ENCODE measurements at places on chromosomes 12 and 14.

- no peak for DNase-seq
Observed at GRCh38 chr14:38838049-38838978, 264.7 kb downstream of the SEC23A start.

GRCh38 chr14:90060965-90061684 lies 669 bp upstream of the KCNK13 start:
- peak; percentile 80 for DNase-seq

- peak; percentile 69 for DNase-seq
Observed at GRCh38 chr14:77640756-77641533, 24.5 kb upstream of the SPTLC2 start.

DNA sequence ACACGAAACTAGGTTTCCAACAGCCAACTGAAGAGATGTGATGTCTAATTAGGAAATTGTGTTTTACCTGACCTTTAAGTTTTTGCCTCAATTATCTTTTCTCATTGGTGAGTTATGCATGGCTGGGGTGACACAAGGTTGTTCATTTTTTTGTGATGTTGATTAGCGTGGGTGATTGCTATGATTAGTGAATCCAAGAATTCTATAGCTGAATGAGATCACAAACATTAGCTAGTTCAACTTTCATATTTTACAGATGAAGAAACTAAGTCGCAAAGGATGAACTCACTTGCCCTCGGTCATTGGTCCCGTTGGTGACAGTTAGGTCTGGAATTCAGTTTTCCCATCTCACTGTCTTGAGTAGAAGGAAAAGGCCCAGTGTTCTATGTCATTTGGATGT lies 32.6 kb upstream of the LMNTD1 start:
- DNase-seq, result no peak

DNA sequence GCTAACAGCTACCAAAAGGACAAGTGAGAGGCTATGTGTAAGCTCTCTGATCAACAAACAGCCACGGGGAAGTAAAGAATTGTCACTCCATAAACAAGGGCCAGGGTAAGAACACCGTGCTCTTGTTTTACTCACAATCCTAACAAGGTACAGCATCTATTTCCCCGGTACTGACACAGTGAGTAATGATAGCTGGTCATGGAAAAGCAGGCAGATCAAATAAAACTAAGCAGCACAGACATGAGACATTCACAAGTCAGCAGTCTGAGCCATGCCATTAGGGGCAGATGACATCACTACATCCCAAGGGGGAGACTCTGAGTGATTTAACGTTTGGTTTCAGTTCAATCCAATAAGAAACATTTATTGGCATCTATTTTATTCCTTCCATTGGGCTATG lies 54.4 kb downstream of the ARL6IP4 start:
- DNase-seq, result peak; percentile 19

DNA sequence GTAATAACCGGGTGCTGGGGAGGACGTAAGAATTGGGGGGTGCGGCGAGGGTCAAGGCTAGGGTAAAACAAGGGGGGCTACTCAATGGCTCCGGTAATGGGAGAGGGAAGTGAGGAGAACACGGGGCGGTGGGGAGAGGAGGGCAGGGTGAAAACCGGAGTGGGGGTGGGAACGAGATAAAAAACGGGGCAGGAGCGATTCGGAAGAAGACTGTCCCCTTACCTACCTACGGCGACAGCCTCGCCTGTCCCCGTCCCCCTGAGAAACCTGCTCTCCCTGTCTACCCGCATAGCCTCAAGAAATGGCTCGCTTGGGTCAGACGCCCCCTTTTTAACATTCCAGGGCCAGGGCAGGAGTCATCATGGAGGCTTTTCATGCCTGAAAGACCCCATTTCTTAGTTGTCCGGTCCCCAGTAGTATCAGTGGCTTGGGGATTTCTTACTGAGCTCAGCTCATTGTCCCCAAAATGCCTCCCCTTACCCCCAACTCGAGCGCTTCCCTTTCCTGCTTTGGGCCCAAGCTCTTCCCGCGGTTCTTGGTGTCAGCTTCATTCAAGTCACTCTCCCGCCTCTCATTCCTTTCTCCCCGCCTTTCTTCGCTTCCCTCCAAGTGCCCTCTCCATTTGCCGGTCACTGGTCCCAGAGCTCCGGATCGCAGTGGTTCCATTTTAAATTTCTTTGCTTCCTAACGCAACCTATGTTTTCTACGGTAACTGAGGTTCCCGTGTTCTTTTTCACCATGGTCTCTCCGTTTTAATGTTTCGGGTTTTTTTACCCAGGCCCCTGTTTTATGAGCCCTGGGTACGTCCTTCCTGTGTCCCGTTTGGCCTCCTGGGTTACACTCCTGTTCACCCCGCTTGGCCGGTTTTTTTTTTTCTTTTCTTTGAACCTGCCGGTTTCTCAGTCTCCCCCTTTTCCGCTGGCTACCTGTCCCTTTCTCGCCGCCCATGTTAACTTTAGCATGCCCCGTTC lies 1.2 kb upstream of the WSB2 start:
- DNase-seq, result peak; percentile 59

GRCh38 chr12:99223579-99223978 lies 424.0 kb upstream of the GARIN6 start:
- DNase-seq, result peak; percentile 29

GRCh38 chr14:90361865-90362557 lies 30.3 kb upstream of the NRDE2 start:
- no peak for DNase-seq

- peak; percentile 95 for DNase-seq
Observed at GRCh38 chr14:56195704-56196103, 77.5 kb downstream of the PELI2 start.

DNA sequence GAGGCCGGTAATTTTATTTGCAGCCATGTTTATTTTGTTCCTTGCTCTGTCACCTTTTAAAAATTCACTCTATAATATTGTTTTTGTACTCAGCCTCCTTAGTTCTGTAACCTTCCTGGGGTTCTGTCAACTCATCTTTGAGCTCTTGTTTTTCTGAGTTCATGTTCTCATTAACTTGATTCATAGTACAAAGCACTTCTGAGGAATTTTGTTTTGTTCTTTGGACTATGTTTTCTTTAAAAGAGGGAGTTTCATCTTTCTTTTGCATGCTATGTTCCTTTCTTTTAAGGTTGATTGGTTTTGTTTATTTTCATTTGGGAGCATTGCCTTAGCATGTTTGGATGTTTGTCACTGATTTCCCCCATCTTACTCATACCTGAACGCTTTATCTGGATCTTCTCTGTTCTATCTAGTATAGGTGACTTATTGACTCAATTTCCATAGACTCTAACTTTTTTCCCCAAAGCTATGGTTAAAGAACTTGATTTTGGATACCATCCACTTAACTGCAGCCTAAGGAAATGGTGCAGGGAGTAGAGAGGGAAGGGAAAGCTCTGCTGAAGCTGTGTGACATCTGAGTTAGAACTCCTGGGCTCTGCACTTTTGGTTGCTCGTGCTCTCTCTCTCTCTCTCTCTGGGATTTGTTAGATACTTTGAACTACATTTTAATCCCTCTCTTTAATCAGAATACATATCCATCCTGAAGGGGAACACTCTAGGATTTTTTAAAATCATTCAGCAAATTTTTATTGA lies 268.5 kb downstream of the PAWR start:
- no peak for DNase-seq

GRCh38 chr12:24854017-24854416 lies 94.9 kb downstream of the BCAT1 start:
- peak; percentile 10 for DNase-seq

DNA sequence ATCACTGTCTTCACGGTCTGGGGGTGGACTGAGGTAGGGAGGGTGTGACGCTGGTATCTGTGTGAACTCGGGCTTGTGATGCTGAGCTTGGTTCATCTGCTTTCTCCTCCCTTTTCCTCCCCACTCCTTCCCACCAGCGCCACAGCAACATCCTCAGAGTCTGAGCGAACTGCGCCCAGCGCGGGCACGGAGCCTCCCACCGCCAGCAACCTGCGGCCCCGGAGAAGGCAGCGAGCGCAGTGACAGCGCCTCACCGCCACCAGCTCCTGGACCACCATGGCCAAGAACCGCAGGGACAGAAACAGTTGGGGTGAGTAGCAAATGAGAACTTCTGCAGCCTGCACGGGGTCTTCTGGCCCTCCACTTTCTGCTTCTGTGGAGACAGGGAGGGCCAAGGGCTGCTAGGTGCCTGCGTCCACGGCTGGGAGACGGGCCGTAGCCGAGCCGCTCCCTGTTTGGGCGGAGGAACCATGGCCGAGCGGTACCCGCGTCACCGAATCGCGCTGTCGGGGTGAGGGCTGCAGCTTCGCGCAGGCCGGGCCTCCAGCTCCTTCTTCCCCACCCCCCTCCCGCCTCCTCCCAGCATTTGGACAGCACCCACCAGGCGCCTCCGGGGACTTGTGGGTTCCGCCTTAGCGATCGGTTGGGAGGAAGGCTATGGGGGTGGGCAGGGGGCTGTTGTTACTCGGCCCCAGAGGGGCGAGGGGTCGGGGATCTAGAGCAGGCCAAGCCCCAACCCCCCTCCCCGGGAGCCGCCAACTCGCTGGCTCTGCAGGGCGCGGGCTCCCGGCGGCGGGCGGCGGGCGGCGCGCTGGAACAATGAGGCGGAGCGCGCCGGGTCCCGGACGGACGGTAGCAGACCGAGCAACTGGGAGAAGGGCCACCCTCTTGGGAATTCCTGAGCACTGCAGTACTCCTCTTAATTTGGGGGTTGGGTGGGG lies at the start of gene ATL1:
TSS of gene ATL1 (plus strand) at position 156 of the 941 bp plus-strand sequence. CDS start at position 277, 121 bp downstream.
- DNase-seq, result peak; percentile 92

- peak; percentile 1 for DNase-seq
Observed at GRCh38 chr12:14946861-14947260, 8.5 kb upstream of the ERP27 start.

DNA sequence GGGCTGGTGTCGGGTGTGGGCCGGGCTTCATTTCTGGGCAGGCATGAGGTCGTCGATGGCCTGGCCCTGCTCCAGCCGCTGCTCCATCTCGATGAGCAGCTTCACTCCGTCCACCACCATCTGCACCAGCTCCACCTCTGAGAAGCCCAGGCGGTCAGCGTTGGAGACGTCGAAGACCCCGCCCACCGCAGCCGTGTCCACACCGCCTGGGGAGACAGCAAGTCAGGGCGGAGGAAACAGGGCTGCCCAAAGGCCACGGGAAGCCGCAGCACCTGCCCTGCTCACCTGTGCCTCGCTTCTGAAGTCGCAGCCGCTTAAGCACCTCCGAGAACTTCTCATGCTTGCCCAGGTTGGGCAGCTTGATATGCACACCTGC lies 2.8 kb downstream of the CKB start:
- no peak for DNase-seq

- peak; percentile 52 for DNase-seq
Observed at GRCh38 chr12:70719672-70720420, 82.6 kb upstream of the PTPRB start.

- peak; percentile 27 for DNase-seq
Observed at GRCh38 chr12:27277846-27278260, 33.8 kb downstream of the STK38L start.

- peak; percentile 33 for DNase-seq
Observed at GRCh38 chr14:86790408-86791364, 1202.3 kb downstream of the GALC start.

DNA sequence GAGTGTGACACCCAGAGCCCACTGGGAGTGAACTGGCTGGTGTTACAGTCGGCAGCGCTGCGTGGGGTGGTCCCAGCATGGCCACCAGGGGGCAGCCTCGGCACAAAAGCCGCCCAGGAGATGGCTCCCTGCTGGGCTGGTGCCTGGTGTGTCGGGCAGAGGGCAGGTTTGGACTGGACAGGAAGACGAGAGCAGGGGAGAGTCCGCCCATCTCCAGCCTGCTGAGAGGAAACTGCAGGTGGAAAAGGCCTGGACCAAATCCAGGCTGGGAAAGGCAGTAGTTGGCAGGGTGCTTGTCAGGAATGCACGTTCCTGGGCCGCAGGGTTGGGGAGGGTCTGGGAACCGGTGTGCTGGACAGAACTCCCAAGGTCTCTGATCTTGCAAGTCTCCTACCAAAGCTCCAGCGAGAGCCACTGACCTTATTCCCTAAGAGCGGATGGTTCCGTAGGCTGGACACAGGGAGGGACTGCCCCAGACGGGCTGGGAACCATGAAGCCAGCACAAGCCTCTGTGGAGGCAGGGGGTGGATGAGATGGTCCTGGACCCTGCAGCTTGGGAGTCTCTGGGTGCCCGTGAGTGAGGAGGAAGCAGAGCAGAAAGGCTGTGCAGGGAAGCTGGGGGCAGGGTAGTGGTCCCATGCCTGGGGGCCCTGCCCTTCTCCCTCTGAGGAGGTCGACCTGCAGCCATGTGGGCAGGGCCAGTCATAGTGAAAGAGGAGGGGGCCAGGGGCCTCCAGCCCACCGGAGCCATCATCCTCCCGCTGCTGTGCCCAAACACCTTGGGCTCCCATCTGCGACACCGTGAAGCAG lies 1.8 kb downstream of the AHNAK2 start:
- DNase-seq, result peak; percentile 89

Measured in NCI-H69 (cell line).